Activated CD4-positive, alpha-beta T cell treated with anti-CD3 and anti-CD28 coated beads for 1 hour (primary cell): ENCODE measurements at places on chromosomes 7 and 10.

DNA sequence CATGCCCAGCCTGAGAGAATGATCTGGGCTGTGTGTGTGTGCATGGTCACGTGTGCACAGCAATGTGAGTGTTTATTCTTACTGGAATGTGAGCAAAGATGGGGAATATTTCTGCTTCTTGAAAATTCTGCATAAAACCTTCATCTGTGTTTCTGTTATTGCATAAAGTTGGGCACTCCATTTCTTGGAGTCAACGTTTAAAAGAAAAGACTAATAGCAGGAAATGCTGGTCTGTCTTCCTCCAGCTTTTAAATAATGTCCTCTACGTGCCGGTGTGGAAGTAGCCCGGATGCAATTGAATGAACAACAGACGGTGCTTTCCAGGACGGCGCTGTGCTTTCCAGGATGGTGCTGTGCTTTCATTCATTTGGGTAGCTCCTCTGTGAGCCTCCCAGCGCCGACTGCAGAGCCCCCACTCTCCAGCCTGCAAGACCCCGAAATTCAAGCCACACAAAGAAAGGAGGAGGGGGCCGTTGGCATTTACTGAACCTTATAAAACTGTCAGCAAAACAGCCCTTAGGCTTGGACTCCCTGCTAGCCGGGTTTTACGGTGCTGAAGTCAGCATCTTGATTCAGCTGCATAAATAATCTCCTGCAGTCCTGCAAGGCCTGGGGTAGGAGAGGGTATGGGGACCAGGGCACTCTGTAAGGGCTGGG is 158.2 kb upstream of the PRKCQ start:
- DNase-seq: no peak

- DNase-seq: no peak
These were observed 43.6 kb upstream of the SMNDC1 start for GRCh38 chr10:110348336-110348735.

GRCh38 chr10:104321725-104322415 is 16.4 kb downstream of the ITPRIP start:
- DNase-seq: no peak

- DNase-seq: no peak
These were observed 180.5 kb downstream of the ZNF365 start for GRCh38 chr10:62554632-62555199.

DNA sequence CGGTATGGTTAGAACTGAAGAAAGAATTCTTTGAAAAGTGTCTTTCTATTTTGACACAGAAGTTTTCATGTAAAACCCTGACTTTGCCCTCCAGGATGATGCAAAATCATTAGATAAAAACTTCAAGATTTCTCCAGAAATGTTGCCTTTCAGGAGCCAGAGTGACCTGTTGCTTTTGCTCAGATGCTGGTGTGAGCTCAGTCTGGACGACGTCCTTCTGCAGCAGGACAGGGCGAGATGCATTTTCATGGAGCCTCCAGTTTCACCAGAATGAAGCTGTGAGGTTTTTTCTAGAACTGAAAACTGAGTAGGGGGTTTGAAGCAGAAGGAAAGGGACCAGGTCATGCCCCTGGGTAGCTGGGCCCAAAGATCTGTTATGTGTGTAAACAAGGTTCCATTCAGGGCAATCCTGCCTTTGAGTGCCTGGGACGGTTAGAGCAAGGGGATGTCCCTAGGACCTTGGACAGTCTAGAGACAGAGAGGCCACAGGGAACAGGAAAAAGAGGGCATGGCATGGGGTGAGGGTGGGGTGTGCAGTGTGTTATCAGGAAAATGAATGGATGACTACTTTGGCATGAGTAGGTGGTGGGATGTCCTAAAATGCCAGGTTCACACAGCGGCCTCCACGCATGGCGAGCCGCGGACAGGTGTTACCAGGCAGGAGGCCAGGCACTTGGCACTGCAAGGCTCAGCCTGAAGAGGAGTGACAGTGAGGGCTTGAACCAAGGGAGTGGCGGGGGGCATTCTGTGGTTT is 356.3 kb downstream of the CXCL12 start:
- no peak for DNase-seq

DNA sequence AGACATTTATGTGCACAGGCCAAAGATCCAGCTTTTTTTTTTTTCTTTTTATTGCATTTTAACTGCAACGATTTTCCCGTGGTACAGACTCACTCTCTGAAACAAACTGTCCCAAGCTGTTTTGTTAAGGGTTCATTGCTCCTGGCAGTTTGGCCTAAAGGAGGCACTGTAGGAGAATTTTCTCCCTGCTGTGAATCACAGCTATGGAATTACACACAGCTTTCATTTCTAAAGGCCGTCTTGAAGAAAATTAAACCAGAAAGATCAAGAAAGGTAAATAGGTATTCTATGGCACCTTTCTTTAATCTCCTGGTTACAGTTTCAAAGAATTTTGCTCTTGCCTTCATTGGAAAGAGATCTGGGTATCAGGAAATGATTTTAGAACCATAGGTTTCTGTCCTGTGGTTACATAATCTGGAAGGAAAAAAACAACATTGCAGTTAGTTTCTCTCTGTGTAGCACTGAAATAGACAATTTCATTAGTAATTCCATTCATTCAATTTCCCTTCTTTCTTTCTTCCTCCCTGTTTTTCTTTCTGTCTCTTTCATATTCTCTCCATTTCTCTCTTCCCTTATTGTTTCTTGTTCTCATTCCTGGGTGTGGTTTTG is 51.2 kb downstream of the PDK4 start:
- no peak for DNase-seq

DNA sequence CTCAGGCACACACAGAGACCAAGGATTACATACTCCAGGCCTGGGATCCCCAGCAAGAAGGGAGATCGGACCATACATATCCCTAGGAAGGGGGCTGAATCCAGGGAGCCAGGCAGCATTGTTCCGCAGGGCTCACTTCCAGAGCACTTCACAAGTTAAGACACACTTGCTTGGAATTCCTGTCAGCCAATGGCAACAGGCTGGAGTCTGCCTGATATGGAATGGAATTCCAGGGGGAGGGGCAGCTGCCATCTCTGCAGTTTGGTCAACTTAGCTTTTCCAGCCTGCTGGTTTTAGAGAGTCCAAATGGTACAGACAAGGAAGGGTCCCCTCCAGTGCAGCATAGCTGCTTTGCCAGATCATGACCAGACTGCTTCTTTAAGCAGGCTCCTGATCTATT is 290.0 kb upstream of the GLI3 start:
- no peak for DNase-seq

DNA sequence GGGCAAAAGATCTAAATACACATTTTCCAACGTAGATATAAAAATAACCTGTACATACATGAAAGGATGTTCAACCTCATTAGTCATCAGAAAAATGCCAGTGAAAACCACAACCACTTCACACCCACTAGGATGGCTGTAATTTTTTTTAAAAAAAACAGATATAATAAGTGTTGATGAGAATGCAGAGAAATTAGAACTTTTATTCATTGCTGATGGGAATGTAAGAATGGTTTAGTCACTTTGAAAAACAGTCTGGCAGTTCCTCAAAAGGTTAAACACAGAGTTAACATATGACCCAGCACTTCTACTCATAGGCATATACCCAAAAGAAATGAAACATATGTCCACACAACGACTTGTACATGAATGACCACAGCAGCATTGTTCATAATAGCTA is 32.3 kb upstream of the PRKCQ start:
- no peak for DNase-seq

DNA sequence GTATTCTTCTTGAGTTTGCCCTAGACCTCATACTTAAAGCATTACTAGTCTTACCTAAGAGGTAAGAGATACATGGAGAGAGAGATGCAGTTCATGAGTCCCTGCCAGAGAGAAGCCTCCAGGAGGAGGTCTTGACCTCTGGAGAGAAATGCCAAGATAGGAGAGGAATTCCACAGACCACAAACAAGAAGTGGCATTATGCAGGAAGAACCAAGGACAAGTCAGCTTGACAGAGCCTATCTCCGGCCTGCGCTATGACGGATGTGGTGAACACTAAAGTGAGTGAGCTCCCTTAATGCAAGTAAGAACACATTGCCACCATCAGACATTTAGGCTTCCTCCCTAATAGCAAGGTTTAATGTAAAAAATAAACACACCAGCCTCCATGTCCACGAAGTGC is 27.9 kb upstream of the COL1A2 start:
- no peak for DNase-seq

DNA sequence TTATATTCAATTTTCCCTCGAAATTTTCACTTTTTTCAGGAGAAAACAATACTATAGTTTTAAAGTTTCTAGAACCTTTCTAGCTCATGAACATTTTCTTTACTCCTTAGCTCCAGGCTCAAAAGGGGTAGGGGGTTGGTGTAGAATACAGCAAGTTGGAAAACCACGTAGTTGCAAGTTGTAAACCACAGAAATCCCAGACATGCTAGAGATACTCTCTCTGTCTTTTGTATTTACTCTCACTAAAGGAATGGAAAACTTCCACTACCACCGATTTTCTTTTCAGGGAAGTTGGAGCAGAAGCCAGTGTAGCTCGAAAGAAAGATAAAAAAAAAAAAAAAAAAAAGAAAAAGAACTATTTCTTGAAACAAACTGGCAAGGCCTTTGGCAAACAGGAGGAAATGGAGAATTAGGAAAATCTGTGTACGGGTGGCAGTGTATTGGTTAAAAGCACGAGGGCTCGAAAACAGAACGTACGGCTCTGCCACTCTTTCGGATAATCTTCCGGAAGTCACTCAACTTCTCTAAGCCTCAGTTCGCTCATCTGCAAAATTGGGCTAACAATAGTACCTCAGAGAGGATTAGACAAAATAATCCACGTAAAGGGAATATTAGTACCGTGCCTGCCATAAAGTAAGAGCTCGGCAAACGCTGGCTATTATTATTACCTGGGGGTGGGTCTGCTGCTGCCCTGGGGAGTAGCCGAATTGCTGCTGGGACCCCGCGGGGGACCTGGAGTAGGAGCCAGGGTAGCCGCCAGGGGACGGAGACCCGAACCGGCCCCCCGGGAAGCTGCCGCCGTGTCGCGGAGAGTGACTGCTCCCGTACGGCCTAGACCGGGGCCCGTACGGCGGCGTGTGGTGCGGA is 628 bp downstream of the MPLKIP start:
- DNase-seq: no peak

GRCh38 chr10:299969-300368 is 164.7 kb downstream of the ZMYND11 start:
- DNase-seq: no peak

GRCh38 chr7:42606193-42606905 is 305.5 kb downstream of the C7orf25 start:
- no peak for DNase-seq

DNA sequence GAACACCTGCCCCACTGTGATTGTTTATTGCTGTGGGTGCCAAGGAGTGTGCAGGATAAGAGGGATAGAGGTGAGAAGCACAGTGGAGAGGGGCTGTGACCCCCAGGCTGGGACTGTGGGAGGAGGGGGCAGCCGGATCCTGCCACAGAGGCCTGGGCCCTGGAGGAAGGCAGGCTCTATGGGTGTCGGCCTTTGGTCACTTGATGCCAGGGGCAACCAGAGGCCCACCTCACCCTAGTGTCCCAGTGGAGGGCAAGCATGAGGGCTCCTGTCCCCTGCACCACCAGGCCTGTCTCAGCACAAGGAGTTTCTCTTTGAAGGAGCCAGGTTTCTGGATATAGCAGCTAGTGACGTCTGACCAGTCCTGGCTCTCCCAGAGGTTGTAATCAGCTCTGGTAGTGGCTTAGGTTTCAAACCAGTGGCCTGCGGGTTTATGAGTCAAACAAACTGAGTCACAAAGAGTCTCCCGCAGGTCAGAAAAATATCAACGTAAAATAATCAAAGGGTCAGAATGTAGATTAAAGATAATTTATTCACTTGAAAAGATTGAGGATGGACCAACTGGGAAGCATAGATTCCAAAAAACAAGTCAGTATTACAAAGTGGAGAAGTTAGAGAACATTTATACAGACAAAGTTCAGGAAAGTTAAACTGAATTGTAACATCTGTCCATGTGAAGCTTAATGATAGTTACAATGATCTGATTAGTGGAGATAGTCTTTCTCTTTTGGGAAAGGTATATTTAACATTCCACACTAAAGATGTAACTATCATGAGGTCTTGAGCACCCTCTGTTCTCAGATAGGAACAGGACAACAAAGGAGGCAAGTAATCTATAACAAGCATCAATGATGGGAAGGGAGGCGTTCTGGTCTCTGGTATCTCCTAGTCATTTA is 37.2 kb upstream of the ZNF488 start:
- DNase-seq: no peak

GRCh38 chr7:86991093-86991769 is 68.2 kb downstream of the ELAPOR2 start:
- DNase-seq: no peak

- DNase-seq: no peak
These were observed 90.8 kb downstream of the SNX13 start for GRCh38 chr7:17849504-17849903.

DNA sequence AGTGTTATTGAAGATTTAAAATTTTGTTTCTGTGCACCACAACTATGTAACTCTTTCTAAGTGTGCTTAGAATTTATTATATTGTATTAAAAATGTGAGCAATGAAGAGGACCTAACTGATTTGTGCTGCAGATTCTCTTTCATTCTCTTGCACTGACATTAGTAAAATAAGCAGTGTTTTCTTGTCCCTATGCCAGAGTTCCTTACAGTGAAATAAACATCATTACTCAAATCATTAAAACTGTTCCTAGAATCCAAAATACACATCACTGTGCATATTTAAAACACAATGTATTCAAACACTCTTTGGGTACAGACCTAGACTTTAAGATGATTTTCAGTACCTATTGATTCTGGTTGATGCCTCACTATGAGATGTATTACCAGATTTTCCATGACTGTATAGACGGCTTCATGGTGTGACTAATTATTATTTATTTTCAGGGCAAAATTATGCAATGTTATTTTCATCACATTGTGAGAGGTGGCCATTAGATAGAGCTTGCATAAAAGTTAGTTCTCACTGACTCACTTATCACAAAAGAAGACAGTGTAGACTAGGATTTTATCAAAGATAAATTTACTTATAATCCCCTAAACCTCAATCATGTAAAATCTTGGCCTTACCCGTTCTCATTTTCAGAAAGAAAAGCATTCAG is 93.4 kb downstream of the PTPRZ1 start:
- no peak for DNase-seq
